ENCODE measurements at places on chromosomes 5 and 9.

GRCh38 chr9:116149844-116150243 lies 3.7 kb upstream of the PAPPA start:
- DNase-seq = no peak

DNA sequence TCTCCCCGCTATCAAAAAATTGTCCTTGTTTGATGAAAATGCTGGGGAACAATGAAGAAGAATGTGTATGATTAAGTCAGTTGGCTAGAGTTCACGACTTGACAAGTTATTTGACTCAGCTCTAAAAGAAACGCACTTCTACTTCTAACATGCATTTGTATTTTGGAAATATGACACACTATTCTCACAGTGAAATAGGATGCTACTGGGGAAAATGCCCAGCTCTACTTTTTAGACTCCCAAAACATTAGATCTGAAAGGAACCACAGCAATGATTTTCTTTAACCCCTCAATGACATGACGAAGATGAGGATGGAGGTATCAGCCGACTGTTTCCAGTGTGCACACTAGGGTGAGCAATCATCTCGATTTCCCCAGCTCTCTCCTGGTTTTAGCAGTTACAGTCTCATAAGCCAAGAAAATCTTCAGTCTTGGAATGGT lies 83.6 kb upstream of the PCSK1 start:
- DNase-seq = no peak

DNA sequence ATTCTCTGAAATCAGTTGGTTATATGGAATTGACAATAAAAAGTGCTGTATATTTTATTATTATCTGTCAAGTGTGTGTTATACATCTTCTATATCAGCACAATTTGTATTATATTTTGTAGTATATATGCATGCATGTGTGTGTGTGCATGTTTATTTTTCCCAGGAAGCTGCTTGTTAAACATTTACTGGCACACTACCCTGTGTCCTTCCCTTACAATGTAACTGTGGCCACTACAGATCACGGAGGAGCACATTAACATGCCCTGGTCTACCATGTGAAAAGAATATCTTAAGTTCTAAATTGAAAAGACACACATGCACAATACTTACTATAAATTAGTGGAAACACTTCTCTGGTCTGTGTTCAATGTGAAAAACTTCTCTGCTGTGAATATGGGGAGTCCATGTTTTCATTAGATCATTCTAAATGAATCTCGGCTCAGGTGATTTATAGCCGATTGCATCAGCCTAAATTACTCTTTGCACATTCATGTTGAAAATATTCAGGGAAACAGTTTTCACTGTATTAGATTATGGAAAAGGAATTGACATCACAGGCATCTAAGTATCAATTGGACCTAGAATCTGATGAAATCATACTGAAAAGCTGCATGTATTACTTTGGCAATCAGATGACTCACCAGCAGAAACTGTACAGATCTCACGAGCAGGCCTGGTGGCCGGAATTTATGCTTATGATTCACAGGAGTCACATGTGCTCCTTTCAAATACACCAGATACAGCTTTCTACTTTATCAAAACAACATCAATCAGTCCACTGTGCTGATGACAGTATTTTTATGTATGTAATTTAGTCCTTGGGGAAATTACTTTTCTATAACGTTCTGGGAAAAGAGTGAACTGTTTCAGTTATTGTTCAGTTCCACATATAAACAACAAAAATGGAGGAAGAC lies 39.4 kb downstream of the LURAP1L start:
- DNase-seq = no peak

DNA sequence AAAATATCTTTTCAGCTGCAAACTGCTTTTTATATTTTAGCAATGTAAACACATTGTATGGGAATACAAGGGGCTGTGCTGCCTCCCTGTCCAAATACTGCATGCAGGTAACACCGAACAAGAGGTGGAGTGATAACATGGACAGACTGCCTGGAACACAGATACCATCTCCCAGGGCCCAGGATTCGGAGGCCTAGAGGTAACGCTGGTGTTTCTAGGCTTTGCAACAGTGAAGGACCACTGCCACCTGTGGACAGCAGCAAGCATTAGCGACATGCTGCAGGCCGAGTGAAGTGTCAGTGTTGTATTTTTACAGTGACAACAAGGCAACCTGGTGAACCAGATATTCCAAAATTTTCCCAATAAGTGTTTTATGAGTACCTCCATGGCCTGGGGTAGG lies 379.1 kb downstream of the DMRT2 start:
- no peak for DNase-seq

- no peak for DNase-seq
Observed at GRCh38 chr5:10684303-10685086, 76.5 kb downstream of the DAP start.

- DNase-seq = no peak
Observed at GRCh38 chr9:137784046-137784445, 93.5 kb upstream of the CACNA1B start.

GRCh38 chr5:88518131-88519016 lies 249.7 kb upstream of the TMEM161B start:
- no peak for DNase-seq

DNA sequence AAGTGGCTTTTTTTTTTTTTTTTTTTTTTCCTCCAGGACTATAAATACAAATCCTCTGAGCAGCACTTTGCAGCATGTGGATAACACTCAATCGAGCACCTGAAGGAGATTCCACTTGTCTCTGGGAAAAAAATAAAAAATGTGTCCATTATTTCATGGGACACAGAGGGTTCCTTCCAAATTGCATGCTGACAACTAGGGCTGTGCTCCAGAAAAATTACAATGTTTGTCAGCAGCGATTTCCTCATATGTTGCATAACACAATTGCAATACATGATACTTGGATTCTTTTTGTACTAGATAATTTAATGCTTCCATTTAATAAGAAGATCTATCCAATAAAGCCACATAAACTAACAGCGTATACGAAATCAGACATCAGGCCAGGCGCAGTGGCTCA lies 84.4 kb downstream of the CDH18 start:
- DNase-seq = no peak

Data from activated T-helper 1 cell treated with anti-CD3 and anti-CD28 coated beads, Interleukin-12 subunit alpha, Interleukin-12 subunit beta, Interleukin-2, Interleukin-4 antibody, amounts not matched to agents 30 ng/mL and 10 ng/mL and 1 ng/mL, durations not matched to agents 14 hours and 24 hours and 36 hours (primary cell).